ENCODE measurements at places on chromosomes 3 and 15.

DNA sequence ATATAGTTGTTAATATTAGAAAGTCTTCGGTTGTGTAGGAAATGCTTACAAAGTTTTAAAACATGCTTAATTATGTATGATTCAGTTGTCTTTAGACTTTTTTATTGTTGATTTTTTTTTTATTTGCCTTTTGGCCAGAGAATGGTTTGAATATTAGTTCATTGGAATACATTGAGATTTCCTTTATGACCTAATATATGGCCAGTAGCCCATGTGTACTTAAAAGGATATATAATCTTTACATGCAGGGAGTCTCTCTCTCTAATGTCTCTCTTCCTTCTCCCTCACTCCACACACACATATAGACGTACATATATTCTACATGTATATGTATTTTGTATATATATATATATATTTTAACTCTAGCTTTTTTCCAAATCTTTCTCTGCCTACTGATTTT is 67.3 kb upstream of the SKIL start:
- H3K4me3 ChIP-seq: no peak overlapping the region
- no peak for DNase-seq
- H3K4me1 ChIP-seq: no peaks in the 10 kb centered on the region
- no peaks in the 10 kb centered on the region for H3K27me3 ChIP-seq
- peaks cover 25% of the 10 kb centered on the region for H3K36me3 ChIP-seq

GRCh38 chr15:22949074-22949547 is 31.1 kb downstream of the CYFIP1 start:
- peaks cover 17% of the 10 kb centered on the region for H3K4me1 ChIP-seq
- peak; percentile 86 for DNase-seq
- no peaks in the 10 kb centered on the region for H3K27me3 ChIP-seq
- peak overlapping the region; percentile 52 for H3K4me3 ChIP-seq
- peak overlapping the region; percentile 68 for H3K27ac ChIP-seq
- no peaks in the 10 kb centered on the region for H3K36me3 ChIP-seq

DNA sequence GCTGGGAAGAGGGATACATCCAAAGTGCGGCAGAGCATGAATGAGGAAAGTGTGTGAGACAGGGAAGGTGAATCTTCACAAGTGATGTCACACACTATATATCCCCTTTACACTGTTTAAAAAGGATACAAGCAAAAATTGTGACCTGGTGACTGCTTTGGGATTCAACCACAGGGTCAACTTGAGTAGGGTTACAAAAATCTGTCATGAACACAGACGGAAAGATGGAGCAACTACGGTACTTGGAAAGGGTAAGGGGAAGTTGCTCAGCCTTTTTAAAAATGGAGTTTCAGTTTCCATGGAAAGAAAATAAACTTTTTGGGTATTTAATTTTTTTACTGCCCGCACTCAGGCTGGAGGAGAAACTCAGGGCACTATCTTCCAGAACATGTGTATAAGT is 60.3 kb downstream of the B3GNT5 start:
- peaks cover 5% of the 10 kb centered on the region for H3K4me1 ChIP-seq
- no peak for DNase-seq
- no peak overlapping the region for H3K27ac ChIP-seq
- H3K27me3 ChIP-seq: no peaks in the 10 kb centered on the region

DNA sequence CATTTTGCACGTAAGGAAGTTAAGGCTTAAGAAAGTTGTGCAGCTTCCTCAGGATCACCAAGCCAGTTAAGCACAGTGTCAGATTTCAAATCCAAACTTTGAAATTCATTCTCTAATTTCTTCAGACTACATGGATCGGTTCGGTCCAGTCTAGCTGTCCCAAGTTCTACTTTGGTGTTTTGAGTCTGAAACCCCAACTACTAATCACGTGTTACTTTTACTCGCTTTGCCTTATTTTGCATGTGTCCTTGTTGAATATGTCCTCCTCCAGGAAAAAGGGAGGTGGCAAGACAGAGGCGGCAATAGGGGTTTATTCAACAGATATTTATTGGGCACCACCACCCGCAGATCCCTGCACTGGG is 522 bp upstream of the GXYLT2 start:
- peak overlapping the region; percentile 32 for H3K27ac ChIP-seq
- H3K36me3 ChIP-seq: no peaks in the 10 kb centered on the region
- H3K4me3 ChIP-seq: peak overlapping the region; percentile 74
- DNase-seq: peak; percentile 40
- peaks cover 38% of the 10 kb centered on the region for H3K4me1 ChIP-seq

GRCh38 chr3:13932578-13933295 is 52.9 kb upstream of the WNT7A start:
- peak; percentile 55 for DNase-seq
- H3K4me1 ChIP-seq: no peaks in the 10 kb centered on the region
- H3K27me3 ChIP-seq: no peaks in the 10 kb centered on the region

GRCh38 chr3:82816086-82816485 is 1054.6 kb upstream of the GBE1 start:
- H3K4me1 ChIP-seq: no peaks in the 10 kb centered on the region
- DNase-seq: no peak
- H3K27me3 ChIP-seq: no peaks in the 10 kb centered on the region
- no peak overlapping the region for H3K27ac ChIP-seq
- H3K4me3 ChIP-seq: no peak overlapping the region
- no peaks in the 10 kb centered on the region for H3K36me3 ChIP-seq

- H3K4me1 ChIP-seq: peaks cover 37% of the 10 kb centered on the region
- no peak overlapping the region for H3K27ac ChIP-seq
- no peak for DNase-seq
- no peak overlapping the region for H3K4me3 ChIP-seq
- H3K36me3 ChIP-seq: no peaks in the 10 kb centered on the region
These were observed 3.5 kb downstream of the CSK start for GRCh38 chr15:74785194-74786032.

DNA sequence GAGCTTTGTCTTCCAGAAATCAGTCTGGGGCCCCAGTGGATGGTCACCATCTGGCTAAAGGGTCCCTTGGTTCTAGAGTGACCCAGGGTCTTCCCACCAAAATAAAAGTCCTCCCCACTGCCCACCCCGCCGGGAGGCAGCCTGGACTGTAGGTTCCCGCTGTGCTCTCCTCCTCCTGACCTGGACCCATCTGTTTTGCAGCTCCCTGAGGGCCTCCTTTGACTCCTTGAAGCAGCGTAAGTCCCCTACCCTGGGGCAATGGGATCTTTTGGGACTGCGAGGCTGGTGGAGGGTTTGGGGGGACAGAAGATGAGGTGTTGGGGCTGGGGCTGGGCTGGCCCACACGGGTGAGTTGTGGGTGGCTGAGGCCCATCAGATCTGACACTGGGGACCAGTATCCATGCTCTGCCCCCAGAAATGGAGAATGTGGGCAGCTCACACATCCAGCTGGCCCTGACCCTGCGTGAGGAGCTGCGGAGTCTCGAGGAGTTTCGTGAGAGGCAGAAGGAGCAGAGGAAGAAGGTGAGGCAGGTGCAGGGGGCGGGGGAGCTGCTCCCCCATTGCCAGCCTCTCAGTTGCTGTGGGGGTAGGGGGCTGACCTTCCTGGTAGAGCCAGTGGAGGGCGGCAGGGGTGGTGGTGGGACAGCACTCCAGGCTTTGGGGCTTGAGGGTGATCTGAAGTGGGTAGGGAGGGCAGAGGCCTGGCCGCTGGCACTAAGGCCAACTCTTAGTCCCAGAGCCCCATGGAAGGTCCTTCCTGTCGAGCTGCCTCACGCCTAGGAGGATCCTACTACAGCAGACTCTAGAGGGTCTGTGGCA is 30.4 kb downstream of the PSTPIP1 start:
- H3K4me3 ChIP-seq: no peak overlapping the region
- DNase-seq: no peak
- H3K36me3 ChIP-seq: no peaks in the 10 kb centered on the region
- H3K27me3 ChIP-seq: no peaks in the 10 kb centered on the region

GRCh38 chr3:44198284-44199269 is 43.1 kb upstream of the TOPAZ1 start:
- peaks cover 4% of the 10 kb centered on the region for H3K27me3 ChIP-seq
- no peaks in the 10 kb centered on the region for H3K4me1 ChIP-seq

- no peak overlapping the region for H3K27ac ChIP-seq
- H3K27me3 ChIP-seq: no peaks in the 10 kb centered on the region
- H3K4me1 ChIP-seq: no peaks in the 10 kb centered on the region
- no peak overlapping the region for H3K4me3 ChIP-seq
These were observed 284.5 kb upstream of the DCBLD2 start for GRCh38 chr3:99186016-99186415.

DNA sequence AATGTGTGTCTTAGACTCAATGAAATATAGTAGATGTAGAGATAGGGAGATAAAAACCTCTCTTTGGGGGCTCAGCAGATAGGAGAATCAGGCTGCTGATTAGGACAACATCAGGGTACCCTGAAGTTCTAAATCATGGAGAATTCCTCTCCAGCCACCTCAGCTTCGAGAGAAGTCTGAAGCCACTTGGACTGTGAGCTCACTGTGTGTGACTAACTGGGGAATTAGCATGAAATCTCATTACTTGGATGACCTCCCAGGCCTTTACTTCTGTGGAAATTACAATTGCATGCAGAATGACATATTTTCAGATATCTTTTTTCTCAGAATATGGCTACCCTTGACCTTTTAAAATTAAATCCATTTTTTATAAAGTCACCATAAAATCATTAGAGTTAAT is 128.0 kb upstream of the MRPL3 start:
- no peaks in the 10 kb centered on the region for H3K27me3 ChIP-seq
- H3K27ac ChIP-seq: peak overlapping the region; percentile 50
- DNase-seq: peak; percentile 84
- H3K4me1 ChIP-seq: peaks cover 19% of the 10 kb centered on the region
- H3K4me3 ChIP-seq: no peak overlapping the region

- DNase-seq: no peak
- H3K4me1 ChIP-seq: no peaks in the 10 kb centered on the region
- no peaks in the 10 kb centered on the region for H3K36me3 ChIP-seq
- H3K27me3 ChIP-seq: no peaks in the 10 kb centered on the region
These were observed 211.3 kb downstream of the XXYLT1 start for GRCh38 chr3:195059471-195060216.

- peaks cover 36% of the 10 kb centered on the region for H3K4me1 ChIP-seq
- no peaks in the 10 kb centered on the region for H3K36me3 ChIP-seq
- peak overlapping the region; percentile 40 for H3K4me3 ChIP-seq
- H3K27me3 ChIP-seq: no peaks in the 10 kb centered on the region
These were observed 33.0 kb downstream of the SLC6A6 start for GRCh38 chr3:14435175-14436014.

GRCh38 chr15:28861031-28861534 is 12.6 kb upstream of the GOLGA6L7 start:
- H3K36me3 ChIP-seq: no peaks in the 10 kb centered on the region
- no peaks in the 10 kb centered on the region for H3K4me1 ChIP-seq
- DNase-seq: no peak
- H3K27ac ChIP-seq: no peak overlapping the region
- no peak overlapping the region for H3K4me3 ChIP-seq
- no peaks in the 10 kb centered on the region for H3K27me3 ChIP-seq

- no peak for DNase-seq
- H3K27me3 ChIP-seq: no peaks in the 10 kb centered on the region
- H3K36me3 ChIP-seq: no peaks in the 10 kb centered on the region
- no peaks in the 10 kb centered on the region for H3K4me1 ChIP-seq
These were observed 278.6 kb downstream of the EDEM1 start for GRCh38 chr3:5466065-5466464.

DNA sequence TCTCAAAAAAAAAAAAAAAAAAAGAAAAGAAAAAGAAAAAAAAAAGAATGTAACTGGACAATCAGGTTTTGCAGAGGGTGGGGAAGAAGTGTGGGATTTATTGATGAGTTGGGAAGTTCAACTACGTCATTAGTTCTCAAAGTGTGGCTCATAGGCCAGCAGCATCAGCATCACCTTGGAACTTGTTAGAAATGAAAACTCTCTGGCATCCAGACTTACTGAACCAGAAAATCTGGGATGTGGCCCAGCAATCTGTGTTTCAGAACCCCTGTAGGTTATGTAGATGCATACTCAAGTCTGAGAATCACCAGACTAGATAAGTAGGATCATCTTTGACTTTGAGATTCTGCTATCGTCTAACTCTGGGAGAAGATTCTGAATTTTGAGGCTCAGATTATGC is 45.8 kb upstream of the ETV5 start:
- no peak overlapping the region for H3K27ac ChIP-seq
- no peak for DNase-seq
- H3K27me3 ChIP-seq: peaks cover 26% of the 10 kb centered on the region
- no peaks in the 10 kb centered on the region for H3K4me1 ChIP-seq
- no peaks in the 10 kb centered on the region for H3K36me3 ChIP-seq
- H3K4me3 ChIP-seq: no peak overlapping the region

DNA sequence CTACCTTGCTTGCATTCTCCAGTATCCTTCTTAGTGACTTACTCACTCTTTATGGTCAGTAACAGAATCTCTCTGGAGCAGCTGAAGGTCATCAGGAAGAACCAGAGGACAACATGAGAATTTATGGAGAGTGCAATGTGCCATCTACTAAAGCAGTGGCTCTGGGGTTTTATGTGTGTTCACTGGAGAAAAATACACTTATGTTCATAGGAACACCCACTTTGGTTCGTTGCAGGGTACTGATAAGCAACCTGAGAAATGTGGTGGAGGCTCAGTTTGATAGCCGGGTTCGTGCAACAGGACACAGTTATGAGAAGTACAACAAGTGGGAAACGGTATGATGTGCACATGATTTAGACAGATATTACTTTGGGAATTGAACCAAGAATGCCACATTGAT is 12.8 kb downstream of the CPB1 start:
- H3K36me3 ChIP-seq: no peaks in the 10 kb centered on the region
- H3K27me3 ChIP-seq: no peaks in the 10 kb centered on the region
- DNase-seq: no peak
- no peaks in the 10 kb centered on the region for H3K4me1 ChIP-seq
- H3K27ac ChIP-seq: no peak overlapping the region
- no peak overlapping the region for H3K4me3 ChIP-seq

DNA sequence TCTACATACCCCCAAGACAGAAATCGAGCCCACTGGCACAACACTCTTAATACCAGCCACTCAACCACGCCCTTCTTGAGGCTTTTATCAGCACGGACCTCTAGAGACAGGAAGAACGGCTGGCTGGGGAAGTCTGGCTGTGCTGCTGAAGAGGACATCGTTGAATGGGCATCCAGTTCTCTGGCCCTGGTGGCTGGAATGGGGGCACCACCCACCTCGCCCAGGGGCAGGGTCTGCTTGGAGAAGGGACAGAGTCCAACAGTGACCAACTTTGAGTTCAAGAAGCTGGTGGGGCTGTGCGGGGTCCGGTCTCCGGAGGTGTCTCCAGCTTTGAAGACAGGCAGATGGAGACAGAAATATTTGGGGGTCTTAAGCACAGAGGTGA is 77.5 kb downstream of the ATP10A start:
- DNase-seq: no peak
- H3K27ac ChIP-seq: peak overlapping the region; percentile 99
- no peaks in the 10 kb centered on the region for H3K36me3 ChIP-seq
- H3K4me3 ChIP-seq: peak overlapping the region; percentile 20

All from GM23248 (cell line).